Kidney epithelial cell (primary cell): ENCODE measurements at places on chromosomes 3 and 15. TPM values are rescaled to one million over a fixed set of nuclear protein-coding genes. Genes with fewer than 3 reads are reported as not detected.

BNC1 gene
- 21.3 and 25.4 TPM in 2 replicates for total RNA-seq

ZMYND10 gene
- total RNA-seq, result 1.7 TPM in 1 of 2 replicates, not detected in the other

RBP2 gene
- not detected in 2 replicates for total RNA-seq

PRTG gene
- total RNA-seq, result 7.9 and 9.4 TPM in 2 replicates

PAQR5 gene
- 6.4 and 9.7 TPM in 2 replicates for total RNA-seq

FAIM gene
- 17.5 and 17.6 TPM in 2 replicates for total RNA-seq

SLC35G2 gene
- total RNA-seq, result 3.9 and 6.6 TPM in 2 replicates

ECE2 gene
- not detected in 2 replicates for total RNA-seq

MAGEL2 gene
- 0.88 and 1.4 TPM in 2 replicates for total RNA-seq

TMOD2 gene
- 4.1 and 5.5 TPM in 2 replicates for total RNA-seq

SLC2A2 gene
- not detected in 2 replicates for total RNA-seq

GREM1 gene
- total RNA-seq, result 62.0 and 68.4 TPM in 2 replicates

VILL gene
- 7.8 and 11.6 TPM in 2 replicates for total RNA-seq

DZIP1L gene
- 6.6 and 9.2 TPM in 2 replicates for total RNA-seq

CYP19A1 gene
- not detected in 2 replicates for total RNA-seq

WDR93 gene
- 0.25 and 0.41 TPM in 2 replicates for total RNA-seq

GPR62 gene
- not detected in 2 replicates for total RNA-seq

EPHA6 gene
- total RNA-seq, result not detected in 2 replicates
